Activated CD8-positive, alpha-beta T cell treated with anti-CD3 and anti-CD28 coated beads, Interleukin-2, amount 10 ng/mL, durations not matched to agents 7 days and 5 days (primary cell): ENCODE measurements at places on chromosomes 12 and 14.

DNA sequence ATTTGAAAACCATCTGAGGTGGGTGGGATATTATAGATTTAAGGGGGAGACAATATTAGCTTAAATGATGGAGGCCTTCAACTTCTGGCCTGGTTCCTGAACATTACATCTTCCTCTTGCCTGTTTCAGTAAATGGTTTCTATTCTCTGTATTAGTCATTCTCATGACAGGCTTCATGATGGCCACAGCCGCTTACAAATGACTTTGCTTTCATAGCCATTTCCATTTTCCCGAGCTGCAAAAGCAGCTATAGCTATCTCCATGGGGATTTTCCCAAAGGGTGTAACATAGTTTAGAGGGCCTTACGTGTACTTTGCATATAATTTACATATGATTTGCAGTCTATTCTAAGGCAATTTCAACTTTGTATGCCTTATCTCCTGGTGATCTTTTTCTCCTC lies 121.8 kb downstream of the NRXN3 start:
- DNase-seq, result no peak

- no peak for DNase-seq
Measured at GRCh38 chr14:91511043-91511383, 903 bp upstream of the PPP4R3A start.

DNA sequence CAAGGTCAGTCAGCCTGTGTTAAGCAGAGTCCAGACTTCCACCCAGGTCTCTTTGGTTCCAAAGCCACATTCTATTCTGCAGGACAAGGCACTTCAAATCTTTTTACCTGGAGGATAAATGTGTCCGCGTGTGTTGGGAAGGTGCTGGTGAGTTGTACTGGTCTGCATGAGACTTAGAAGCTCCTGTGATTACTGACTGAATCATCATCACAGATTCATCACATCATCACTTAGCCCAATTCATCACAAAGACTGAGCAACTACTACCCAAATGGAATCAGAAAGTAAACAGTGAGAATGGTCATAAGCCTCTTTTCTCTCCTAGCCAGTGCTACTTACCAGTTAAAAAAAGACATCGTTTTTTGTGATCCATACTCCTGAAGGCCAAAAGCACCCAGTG lies 5.3 kb downstream of the SLC15A5 start:
- DNase-seq, result no peak

- no peak for DNase-seq
Measured at GRCh38 chr14:65864984-65865383, 452.5 kb downstream of the FUT8 start.

DNA sequence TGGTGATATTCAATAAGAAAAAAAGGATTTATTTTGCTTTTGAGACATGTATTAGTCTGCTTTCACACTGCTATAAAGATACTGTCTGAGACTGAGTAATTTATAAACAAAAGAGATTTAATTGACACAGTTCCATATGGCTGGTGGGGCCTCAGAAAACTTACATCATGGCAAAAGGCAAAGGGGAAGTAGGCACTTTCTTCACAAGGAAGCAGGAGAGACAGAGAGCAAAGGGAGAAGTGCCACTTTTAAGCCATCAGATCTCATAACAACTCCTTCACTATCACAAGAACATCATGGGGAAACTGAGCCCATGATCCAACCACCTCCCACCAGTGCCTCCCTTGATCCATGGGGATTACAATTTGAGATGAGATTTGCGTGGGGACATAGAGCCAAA lies 43.9 kb downstream of the BHLHE41 start:
- DNase-seq, result no peak

- DNase-seq, result no peak
Measured at GRCh38 chr12:13668880-13669279, 312.5 kb downstream of the GRIN2B start.

GRCh38 chr12:50251619-50252252 lies 31.6 kb downstream of the LIMA1 start:
- no peak for DNase-seq
